ENCODE measurements at places on chromosomes 12 and 14.

- DNase-seq = no peak
These were observed 4.3 kb upstream of the PLEKHG7 start for GRCh38 chr12:92698474-92698873.

- no peak for DNase-seq
These were observed 272.7 kb downstream of the AEBP2 start for GRCh38 chr12:19712041-19712440.

DNA sequence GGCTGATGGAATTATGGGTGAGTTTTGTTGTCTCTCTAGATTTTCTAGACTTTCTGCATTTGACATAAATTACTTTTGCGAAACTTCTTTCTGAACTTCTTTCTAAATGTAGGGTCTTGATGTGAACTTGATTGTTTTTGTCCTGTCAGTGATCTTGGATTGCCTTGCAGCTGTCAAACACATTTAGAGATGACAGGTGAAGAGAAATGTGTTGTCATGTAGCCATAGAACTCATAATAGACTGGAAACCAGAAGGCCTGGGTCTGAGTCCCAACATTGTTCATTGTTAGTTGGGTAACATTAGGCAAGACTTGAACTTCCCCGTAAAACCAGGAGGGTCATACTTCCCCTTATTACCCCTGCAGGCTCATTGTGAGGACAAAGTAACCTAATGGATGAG lies 109.0 kb downstream of the LRIG3 start:
- no peak for DNase-seq

DNA sequence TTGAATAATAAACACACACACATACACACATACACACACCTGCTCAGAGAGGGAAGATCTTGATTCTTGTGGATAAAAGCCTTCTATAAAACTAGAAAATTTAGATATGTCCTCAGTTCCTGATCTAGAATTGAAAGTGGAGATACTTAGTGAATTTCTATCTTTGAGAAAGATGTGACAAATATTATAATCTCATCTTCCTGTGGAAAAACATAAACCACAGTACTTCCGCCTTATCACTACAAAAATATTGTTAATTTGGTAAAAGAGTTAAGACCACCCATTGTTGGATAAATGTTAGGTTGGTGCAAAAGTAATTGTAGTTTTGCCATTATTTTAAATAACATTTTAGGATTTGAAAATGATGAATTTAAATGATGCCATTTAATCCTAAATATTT lies at the start of gene KLRK1:
KLRK1 (minus strand) TSS at position 138 of the 400 bp plus-strand sequence. CDS start 1,231 bp downstream, outside the sequence.
- no peak for DNase-seq
